ENCODE measurements at places on chromosomes 1 and 21.

DNA sequence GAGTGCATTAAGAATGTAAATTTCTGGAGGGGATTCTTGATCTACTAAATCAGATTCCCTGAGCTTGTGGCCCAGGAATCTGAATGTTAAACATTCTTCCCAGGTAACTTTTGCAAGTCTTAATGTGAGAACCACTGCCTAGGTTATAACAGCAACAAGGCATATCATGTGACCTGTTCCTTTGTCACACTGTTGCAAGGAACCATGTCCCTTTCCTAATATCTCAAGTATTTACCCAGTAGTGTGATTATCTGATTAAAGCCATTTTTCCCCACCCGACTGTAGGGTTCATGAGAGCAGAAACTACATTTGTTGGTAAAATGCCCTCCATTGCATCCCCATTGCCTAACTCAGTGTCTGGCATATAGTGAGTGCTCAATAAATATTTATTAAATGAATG lies 112.9 kb upstream of the ATP1A1 start:
- DNase-seq = no peak

GRCh38 chr1:28066393-28067154 lies 21.8 kb downstream of the EYA3 start:
- DNase-seq = no peak

- no peak for DNase-seq
Measured at GRCh38 chr1:63326473-63327380, 4.4 kb downstream of the FOXD3 start.

GRCh38 chr1:192316942-192317450 lies at the start of gene RGS21:
RGS21 (plus strand) TSS chr1:192316992; CDS start chr1:192343037, 26,045 bp downstream.
- DNase-seq = no peak

DNA sequence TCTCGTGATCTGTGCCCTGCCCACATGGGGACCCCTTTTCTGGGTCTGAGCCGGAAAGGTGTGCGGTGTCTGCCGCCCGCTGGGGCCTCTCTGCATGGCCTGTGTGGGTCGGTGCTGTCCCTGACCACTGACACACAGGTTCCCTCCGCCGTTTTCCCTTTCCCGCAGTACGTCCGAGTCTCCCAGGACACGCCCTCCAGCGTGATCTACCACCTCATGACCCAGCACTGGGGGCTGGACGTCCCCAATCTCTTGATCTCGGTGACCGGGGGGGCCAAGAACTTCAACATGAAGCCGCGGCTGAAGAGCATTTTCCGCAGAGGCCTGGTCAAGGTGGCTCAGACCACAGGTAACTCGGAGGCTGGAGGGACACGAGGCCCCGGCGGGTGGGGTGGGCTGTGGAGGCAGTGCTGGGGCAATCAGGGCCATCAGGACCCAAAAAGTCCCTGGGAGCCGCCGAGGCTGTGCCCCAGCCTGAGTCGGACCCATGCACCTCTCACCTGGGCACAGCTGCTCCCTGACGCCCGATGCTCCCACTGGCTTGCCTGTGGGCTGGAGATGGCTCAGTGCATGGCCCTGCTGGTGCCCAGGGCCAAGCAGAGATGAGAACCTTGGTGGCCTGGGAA lies 13.3 kb downstream of the TRPM2 start:
- DNase-seq = no peak

GRCh38 chr1:27047914-27048313 lies 35.3 kb upstream of the TENT5B start:
- no peak for DNase-seq

DNA sequence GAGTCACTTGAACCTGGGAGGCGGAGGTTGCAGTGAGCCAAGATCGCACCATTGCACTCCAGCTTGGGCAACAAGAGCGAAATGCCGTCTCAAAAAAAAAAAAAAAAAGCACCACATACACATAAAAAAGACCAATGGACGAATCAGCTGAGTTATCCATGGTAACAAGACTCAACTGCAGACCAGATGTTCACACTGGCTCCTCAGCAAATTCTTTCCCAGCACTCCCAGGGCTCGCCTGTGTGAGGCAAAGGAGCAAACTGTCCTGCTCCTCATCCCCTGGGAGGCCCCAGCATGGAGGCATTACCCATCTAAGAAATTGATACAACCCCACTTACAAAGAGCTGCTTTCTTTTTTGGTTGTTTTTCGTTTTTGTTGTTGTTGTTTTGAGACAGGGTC lies 3.1 kb downstream of the TMEM234 start:
- no peak for DNase-seq

DNA sequence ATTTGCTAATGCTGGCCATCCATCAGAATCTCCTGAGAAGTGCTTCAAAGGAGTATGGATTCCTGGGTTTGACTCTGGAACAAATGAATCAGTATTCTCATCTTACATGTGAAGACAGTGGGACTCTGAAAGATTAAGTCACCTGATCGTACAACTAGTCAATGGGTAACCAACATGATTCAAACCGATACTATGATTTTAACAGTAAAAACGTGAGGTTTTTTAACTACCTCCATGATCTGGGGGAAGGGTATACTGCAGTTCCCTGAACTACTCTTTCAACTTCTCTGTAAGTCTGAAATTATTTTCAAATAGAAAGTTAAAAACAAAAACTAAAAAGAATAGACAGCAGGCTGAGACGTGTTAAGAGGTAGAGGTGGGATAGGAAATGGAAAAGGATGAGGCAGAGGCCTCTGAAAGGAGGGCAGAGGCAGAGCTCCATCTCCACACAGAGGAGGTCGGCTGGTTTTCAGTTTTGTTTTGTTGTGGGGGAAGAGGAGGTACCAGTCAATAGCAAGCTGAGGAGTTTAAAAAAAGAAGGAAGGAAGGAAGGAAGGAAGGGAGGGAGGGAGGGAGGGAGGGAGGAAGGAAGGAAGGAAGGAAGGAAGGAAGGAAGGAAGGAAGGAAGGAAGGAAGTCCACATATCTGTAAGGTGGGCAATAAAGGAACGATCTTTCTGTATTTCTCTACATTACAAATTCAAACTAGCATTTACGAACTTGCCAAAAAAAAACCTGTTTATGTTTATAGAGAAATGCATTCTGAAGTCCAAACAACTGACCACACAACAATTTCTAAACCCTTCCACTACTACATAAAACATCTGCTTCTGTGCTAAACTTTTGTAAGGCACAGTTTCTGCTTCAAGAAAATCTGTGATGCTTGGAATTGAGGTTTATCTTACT lies 213.1 kb downstream of the RERE start:
- DNase-seq = no peak

DNA sequence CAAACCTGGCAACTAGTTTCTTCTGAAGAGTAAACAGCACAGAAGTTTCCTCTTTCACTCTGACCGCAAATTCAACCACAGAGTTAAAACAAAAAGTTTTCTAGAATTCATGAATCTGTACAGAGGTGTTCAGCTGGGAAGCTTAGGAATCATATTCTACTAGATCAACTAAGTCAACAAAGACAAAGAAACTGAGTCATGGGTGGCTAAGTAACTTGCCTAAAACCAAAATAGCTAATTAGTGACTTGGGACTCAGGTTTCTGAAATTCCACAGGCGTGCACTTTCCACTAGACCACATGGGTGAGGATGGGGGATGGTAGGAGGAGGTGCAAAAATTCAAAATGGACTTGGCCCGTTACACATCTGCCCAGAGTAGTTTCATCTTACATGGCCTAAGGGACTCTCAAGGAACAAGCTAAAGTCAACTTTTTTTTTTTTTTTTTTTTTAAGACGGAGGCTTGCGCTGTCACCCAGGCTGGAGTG lies 25.8 kb downstream of the PTPN14 start:
- no peak for DNase-seq

GRCh38 chr1:15493869-15494390 lies 18.0 kb downstream of the CELA2B start:
- DNase-seq = no peak

GRCh38 chr1:63892632-63893395 lies 119.0 kb downstream of the ROR1 start:
- DNase-seq = no peak

GRCh38 chr1:41641475-41641814 lies 157.0 kb upstream of the EDN2 start:
- no peak for DNase-seq

- DNase-seq = no peak
Measured at GRCh38 chr1:151312411-151312810, 14.8 kb downstream of the PI4KB start.

DNA sequence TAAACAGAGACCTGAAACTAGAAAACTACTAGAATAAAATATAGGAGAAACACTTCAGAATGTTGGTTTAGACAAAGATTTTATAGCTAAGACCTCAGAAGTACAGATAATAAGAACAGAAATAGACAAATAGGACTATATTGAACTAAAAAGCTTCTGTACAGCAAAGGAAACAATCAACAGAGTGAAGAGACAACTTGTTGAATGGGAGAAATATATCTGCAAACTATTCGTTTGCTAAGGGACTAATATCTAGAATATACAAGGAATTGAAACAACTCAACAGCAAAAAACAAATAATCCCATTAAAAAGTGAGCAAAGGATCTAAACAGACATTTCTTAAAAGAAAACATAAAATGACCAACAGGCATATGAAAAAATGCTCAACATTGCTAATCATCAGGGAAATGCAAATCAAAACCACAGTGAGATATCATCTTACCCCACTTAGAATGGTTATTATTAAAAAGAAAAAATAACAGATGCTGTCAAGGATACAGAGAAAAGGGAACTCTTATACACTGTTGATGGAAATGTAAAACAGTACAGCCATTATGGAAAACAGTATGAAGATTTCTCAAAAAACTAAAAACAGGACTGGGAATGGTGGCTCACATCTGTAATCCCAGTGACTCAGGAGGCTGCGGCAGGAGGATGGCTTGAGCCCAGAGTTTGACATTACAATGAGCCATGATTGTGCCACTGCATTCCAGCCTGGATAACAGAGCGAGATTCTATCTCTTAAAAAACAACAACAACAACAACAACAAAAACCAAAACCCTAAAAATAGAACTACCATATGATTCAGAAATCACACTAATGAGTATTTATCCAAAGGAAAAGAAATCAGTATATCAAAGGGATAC lies 37.3 kb upstream of the ZSWIM5 start:
- DNase-seq = no peak

GRCh38 chr1:205191622-205192021 lies 19.9 kb downstream of the DSTYK start:
- DNase-seq = no peak

GRCh38 chr1:178725466-178726086 lies 532 bp downstream of the RALGPS2 start:
- DNase-seq = no peak

- no peak for DNase-seq
Measured at GRCh38 chr21:44382536-44382935, 29.1 kb downstream of the TRPM2 start.

DNA sequence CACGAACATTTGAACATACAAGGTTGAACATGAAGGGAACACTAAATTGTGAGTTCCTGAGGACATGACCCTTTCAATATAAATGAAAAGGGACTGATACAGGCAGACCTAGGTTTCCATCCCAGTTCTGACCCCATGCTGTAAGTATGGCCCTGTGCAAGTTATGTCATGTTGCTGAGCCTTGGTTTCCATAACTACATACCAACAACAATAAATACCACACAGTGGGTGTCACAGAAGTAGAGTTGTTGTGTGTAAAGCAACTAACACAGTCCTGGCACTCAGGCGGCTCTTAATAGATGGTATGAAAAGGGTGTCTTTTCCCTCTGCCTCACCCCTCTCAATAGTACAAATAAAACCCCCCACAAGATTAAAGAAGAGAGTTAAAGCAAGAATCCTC lies 140.8 kb downstream of the LMX1A start:
- no peak for DNase-seq

- no peak for DNase-seq
Measured at GRCh38 chr1:53220962-53221286, 490 bp upstream of the CZIB start.

GRCh38 chr1:84000954-84001495 lies 2.1 kb upstream of the TTLL7 start:
- DNase-seq = no peak

GRCh38 chr1:59703918-59704378 lies 110.8 kb upstream of the HOOK1 start:
- DNase-seq = no peak

DNA sequence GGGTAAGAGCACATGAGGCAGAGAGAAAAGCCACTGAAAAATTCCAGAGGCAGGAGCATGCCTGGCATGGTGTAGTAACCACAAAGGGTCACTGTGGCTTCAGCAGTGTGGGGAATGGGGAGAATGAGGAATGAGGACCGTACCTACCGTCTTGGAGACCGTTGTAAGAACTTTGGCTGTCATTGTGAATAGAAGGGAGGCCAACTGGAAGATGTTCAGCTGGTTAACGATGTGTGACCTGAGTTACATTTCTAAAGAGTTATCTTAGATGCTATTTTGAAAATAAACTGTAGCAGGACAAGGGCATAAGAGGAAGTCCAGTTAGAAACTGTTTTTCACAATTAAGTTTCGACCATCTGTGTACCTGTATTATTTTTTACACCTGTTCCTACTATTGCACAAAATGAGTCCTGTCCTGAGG lies 365.5 kb upstream of the SGIP1 start:
- DNase-seq = no peak

DNA sequence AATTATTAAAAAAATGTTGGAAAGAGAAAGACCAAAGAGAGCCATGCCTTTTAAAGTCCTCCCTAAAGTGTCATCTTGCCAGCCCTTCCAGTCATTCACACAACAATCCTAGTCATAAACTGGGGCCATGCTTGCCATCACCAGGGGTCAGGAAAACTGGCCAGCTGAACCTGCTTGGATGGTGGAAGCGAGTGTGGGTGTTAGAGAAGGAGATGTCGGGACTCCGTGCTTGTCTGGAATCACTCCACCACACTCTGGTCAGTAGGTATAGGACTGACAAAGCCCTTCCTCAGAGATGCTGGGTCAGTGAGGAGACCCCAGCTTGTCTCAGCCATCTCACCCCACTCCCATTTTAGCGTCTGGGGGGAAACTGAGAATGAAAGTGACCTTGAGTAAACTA lies 3.3 kb upstream of the HAPLN2 start:
- DNase-seq = no peak

GRCh38 chr1:78277253-78277652 lies 213.5 kb upstream of the PTGFR start:
- DNase-seq = no peak

- no peak for DNase-seq
Measured at GRCh38 chr1:218878369-218878768, 295.3 kb upstream of the LYPLAL1 start.

- no peak for DNase-seq
Measured at GRCh38 chr1:169044296-169044695, 62.2 kb upstream of the ATP1B1 start.

- no peak for DNase-seq
Measured at GRCh38 chr1:87051965-87052364, 137.5 kb downstream of the HS2ST1 start.

DNA sequence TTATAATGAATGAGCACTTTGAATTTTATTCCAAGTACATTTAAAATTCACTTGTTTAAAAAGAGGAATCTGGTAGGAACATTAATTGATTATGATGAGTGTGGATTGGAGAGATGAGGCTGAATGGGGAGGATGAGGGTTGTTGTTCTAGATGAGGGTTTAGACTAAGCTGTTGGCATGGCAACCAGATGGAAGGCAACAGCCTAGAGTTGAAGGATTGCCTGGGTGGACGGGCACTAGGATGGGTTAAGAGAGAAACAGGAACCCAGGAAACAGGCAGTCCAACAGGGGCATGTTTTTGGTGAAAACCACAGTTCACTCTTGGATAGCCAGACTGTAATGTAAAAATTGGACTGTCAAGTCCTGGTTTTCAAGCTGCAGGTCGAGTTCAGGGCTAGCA lies 125.5 kb downstream of the CHRM3 start:
- DNase-seq = no peak

GRCh38 chr1:104358621-104359020 lies 608.9 kb downstream of the AMY1C start:
- DNase-seq = no peak

GRCh38 chr1:234706199-234706598 lies 96.2 kb upstream of the IRF2BP2 start:
- no peak for DNase-seq

GRCh38 chr1:244789731-244790130 lies 45.7 kb upstream of the COX20 start:
- no peak for DNase-seq

All from HFF-Myc (cell line).